ENCODE measurements at places on chromosomes 7 and 10.

- no peak for DNase-seq
Measured at GRCh38 chr7:41886901-41887311, 184.0 kb upstream of the INHBA start.

GRCh38 chr10:117936566-117936965 lies 110.2 kb downstream of the RAB11FIP2 start:
- DNase-seq: no peak

DNA sequence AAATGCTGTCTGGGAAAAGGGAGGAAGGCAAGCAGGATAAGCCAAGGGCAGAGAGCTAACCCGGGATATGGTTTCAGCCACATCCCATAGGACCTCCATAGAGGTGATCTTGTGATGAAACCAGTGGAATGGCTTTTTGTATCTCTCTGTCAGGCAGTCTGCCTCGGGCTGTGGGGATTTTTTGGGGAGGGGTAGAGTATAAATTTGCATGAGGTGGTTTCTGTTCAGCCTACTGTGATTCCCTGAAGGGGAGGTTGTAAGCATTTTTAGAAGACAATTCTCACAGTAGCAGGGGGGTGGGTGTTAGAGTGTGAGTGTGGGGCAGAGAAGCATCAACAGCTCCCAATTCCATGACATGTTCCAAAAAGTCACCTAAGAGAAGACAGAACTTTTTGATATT lies 11.8 kb downstream of the OR9A2 start:
- no peak for DNase-seq

GRCh38 chr10:24396396-24396795 lies 187.5 kb downstream of the KIAA1217 start:
- no peak for DNase-seq

GRCh38 chr7:29882481-29882880 lies 76.2 kb downstream of the WIPF3 start:
- no peak for DNase-seq

GRCh38 chr10:70038923-70039322 lies 13.7 kb upstream of the MACROH2A2 start:
- no peak for DNase-seq

- no peak for DNase-seq
Measured at GRCh38 chr7:33591490-33591889, 313.8 kb upstream of the BMPER start.

DNA sequence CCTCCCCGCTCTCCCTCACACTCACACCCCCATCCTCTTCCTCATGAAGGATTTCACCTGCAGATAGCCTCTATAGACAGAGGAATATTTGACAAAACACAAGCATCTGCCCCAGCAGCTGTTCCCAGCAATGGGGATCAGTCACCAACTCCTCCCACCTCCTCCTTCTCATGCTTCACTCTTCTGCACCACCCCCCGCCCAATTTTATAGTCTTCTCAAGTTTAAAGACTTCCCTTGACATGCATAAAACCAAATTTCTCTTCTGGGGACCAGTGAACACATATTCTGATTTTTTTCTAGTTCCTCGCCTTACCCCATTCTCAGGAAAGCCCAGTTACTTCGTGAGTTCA lies 654.4 kb downstream of the LRMDA start:
- no peak for DNase-seq

DNA sequence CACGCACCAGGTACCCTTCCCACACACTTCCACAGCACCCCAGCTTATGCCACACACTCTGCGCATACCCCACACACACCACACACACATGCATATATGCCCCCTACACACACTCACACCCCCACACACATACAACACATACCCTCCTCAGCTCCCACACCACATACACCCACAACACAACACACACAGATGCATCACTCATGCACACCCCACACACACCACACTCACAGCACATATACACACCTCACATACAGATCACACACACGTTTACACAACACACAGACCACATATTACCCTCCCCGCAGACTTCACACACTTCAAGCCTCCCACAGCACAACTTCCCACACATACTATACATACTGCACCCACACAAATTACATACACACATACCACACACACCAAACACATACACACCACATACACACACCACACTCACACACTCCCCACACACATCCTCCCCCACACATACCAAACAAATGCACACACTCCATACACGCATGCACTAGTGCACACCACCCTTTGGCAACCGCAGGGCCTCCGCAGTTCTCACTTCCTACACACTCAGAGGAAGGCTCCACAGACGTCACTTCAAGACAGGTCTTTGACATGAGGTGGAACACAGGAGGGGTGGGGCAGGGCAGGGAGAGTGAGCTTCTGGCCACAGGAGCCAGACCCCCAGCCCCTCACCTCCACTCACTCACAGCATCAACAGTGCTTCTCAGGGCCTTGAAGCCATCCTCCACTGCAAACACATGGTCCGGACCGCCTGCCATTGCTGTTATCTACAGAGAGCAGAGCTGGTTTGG lies 18.5 kb upstream of the ANTXRL start:
- no peak for DNase-seq

- DNase-seq: no peak
Measured at GRCh38 chr7:95209788-95210187, 114.5 kb downstream of the PON1 start.

GRCh38 chr10:132516771-132517725 lies 20.5 kb upstream of the INPP5A start:
- DNase-seq: no peak

DNA sequence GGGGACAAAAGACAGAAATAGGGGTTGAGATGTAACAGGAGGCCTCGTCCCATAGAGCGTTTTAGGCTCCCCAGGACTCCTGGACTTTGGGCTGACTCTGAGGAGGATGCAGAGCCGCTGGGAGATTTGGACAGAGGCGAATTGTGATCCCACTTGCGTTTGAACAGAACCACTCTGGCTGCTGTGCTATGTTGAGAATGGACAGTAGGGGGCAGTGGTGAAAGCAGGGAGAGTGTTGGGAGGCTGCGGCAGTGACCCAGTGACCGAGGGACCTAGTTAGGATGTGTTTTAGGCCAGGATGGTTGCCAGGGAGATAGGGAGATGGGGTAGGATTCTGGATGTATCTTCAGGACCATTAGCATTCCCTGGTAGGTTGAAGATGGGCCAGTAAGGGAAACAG lies 271.6 kb downstream of the CCDC3 start:
- DNase-seq: no peak

- no peak for DNase-seq
Measured at GRCh38 chr10:71362141-71362540, 34.6 kb upstream of the CDH23 start.

DNA sequence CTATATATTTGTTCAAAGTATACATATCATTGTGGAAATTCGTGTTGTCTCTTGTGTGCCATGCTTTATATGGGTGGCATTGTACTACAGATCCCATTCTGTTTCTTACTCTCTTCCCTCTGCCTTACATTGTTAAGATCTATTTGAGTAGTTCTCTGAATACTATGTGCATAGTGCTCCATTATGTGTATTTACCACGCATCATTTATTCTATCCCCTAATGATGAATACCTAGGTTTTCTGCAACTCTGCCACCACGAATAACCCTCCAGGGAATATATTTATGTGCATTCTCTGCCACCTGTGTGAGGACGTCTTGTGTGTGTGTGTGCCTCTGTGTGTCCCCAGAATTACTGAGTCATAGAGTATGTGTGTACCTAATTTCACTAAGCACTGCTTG lies 431.2 kb upstream of the C7orf33 start:
- DNase-seq: no peak

GRCh38 chr7:6193709-6194108 lies 78.7 kb downstream of the CYTH3 start:
- no peak for DNase-seq

DNA sequence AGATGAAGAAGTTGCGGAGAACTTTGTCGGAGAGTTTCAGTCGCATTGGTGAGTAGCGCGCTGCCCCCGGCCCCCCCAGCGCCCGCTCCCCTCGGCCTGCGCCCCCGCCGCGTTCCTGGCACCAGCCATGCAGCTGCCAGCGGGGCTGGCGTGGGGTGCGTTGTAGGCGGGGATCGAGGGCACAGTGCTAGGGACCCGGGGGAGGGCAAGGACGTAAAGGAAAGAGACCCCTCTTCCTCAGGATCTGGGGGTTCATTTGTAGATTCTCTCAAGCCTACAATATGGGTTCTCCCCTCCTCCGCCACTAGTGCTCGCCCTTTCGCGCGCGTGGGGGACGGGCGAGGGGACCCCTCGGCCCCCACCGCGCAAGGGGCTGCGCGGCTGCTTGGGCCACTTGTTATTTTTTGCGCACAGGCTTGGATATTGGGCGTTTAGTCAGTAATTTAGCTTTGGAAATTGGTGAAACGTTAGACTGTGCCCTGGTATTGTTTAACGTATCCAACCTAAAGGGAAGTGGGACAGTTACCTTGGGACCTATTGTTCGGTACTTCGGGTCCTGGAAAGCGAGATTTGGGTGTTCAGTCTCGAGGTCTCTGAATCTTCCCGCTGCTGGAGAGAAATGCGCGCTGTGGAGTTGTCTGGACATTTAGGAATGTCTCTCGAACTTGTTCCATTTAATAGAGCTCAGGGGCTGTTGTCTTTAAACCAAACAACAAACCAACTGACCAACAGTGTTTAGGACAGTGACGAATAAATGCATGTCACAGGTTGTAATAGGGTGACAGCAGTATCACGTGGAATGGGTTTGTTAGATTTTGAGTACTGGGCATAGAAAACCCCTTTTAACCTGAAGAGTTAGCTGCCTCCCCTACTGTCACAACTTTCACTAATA lies 796 bp downstream of the CDK14 start:
- DNase-seq: no peak

DNA sequence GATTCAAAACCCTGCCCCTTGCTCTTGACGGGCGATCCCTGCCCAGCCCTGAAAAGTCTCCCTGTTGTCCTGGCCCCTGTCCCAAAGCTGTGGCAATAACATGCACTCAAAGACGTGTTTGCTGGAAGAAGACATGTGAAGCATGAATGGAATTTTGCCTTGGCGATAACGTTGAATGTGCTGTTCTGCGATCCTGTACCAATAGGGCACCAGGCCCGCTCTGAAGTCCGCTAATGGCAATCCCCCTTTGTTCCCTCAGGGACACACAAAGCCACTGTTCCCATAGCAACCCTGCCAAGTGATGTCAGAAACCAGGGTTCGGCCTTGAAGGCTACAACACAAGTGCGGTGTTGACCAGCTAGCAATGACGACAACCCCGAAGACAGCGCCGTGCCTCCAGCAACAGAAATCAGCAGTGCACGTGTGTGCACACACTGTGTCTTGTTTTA lies 284.6 kb downstream of the KLF6 start:
- no peak for DNase-seq

- DNase-seq: no peak
Measured at GRCh38 chr7:66542049-66542448, 86.6 kb upstream of the KCTD7 start.

DNA sequence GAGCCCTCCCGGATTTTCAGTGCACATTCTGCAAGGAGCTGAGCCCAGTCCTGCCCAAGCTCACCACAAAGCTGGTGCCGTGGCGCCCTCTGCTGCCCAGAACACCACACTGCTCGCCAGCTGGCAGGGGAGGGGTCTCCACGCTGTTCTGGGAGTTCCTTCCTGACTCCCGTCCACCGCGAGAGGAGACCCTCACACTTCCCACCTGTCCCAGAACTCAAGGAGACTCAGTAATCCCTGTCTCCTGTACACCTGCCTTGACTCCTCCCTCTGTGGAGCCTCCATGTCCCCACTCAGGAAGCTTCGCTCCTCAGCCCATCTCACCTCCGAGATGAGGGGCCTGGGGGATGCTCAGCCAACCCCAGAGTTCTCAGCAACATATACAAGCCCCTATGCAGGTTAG lies 11.3 kb downstream of the C10orf105 start:
- DNase-seq: no peak

DNA sequence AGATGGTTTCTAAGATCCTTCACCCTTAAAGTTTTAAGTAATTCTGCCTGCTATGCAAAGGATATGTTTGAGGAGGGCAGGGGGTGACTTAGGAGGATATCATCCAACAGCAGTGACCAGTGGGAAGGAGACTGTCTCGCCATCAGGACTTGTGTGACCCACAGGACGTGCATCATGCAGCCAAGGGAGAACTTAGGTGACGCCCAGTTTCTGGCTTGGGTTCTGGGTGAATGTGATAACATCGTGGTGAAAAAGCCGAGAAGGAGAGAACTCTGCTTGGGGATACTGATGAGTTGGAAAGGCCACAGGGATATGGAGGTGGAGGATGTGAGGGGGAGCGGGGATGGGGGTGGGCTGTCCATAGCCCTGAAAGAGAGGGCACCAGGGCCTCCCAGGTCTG lies 3.8 kb downstream of the WIPI2 start:
- DNase-seq: no peak
